Stimulated activated naive CD8-positive, alpha-beta T cell treated with anti-CD3 and anti-CD28 coated beads, Interleukin-15, amount 100 ng/mL, for 72 hours (primary cell): ENCODE measurements at places on chromosomes 4 and X.
A peak's percentile ranks its signal among the peaks of the same experiment; 100 is the strongest.

- no peak for DNase-seq
These were observed 99.7 kb downstream of the ATXN3L start for GRCh38 chrX:13219991-13220764.

DNA sequence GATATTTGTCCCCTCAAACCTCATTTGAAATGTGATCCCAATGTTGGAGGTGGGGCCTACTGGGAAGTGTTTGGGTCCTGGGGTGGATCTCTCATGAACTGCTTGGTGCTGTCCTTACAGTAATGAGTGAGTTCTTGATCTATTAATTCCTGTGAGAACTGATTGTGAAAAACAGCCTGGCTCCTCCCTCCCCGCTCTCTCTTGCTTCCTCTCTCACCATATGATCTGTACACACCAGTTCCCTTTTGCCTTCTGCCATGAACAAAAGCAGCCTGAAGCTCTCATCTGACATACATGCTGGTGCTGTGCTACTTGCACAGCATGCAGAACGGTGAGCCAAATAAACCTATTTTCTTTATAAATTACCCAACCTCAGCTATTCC is 11.2 kb upstream of the YIPF7 start:
- DNase-seq, result no peak

DNA sequence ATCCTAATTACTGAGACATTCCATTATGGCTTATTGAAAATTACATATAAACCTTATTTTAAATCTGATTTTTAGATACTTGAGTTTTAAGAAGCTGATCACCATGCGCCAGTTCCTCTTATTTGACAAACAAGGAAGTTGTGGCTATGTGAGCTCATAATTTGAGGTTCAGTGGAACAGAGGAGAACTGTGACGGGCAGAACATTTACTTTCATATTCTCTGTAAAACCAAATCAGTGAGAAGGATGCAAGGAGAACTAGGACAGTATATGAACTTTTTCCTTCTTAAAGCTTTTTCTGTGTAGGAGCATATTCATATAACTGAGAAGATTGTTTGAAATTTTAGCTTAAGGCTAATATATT is 25.3 kb downstream of the STIM2 start:
- no peak for DNase-seq

DNA sequence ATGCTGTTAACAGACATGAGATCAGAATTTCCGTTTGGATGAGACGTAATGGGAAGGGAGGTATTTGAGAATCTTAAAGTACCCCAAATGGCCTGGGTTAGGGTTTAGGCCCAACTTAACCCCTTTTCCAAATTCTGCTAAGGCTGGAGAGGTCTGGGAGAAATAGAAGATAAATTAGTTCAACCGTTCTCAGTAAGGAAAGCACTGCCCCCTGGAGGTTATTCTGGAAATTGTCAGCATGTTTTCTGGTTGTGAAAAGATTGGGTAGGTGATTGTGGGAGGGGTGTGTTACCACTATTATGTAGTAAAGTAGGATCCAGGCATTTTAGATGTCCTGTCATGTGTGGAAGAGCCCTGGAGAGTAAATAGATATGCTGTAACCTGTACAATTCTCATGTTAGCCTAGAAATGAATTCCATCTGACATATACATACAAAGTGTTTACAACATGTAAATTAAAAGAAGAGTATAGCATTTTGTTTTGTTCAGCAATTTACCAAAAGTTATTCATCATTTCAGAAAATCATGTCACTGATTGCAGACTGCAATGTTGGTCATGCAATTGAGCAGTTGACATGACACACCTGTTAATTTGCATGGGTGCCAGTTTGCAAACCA is 26.8 kb upstream of the GRXCR1 start:
- peak; percentile 47 for DNase-seq

DNA sequence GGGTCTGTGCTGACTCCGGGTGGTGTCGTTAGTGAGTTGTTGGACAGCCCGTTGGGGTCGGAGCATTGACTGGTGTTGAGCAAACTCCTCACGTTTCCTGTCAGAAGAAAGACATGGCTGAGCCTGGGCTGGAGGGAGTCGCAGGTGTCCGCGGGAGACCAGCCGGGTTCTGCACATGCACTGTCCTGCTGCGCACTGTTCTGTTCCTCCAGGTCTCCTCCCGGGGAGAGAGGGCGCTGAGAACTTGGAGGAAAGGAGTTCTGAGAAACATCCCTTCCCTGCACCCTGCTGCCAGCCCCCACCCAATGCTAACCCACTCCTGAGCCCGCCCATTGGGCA is 1.1 kb downstream of the ZNF141 start:
- DNase-seq, result no peak

GRCh38 chrX:47030339-47030738 is 47.9 kb upstream of the RGN start:
- no peak for DNase-seq

DNA sequence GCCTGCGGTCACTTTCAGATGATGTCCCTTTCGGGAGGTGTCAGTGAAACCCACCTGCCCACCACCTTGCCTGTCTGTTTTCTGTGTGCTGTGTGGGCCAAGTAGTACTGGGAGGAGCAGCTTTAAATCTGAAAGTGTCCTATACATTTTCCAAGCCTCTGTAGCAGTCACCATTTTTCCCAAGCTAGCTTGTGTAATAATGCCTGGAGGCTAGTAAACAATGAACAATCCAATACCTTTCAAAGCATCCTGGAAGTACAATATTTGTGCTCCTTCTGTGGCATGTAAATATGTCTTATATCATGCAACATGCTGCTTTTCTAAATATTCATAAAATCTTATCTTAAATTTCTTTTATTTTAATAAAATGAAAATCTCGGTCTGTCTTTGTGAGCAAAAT is 111.6 kb upstream of the C1GALT1C1 start:
- no peak for DNase-seq

GRCh38 chrX:42708222-42708621 is 69.7 kb downstream of the PPP1R2C start:
- no peak for DNase-seq

- no peak for DNase-seq
These were observed 4.4 kb upstream of the BGN start for GRCh38 chrX:153490217-153490930.

GRCh38 chr4:80361329-80361900 is 25.9 kb downstream of the CFAP299 start:
- DNase-seq, result no peak

GRCh38 chr4:41456559-41457101 is 81.3 kb upstream of the LIMCH1 start:
- no peak for DNase-seq

GRCh38 chr4:1379801-1380331 is 26.4 kb downstream of the NKX1-1 start:
- DNase-seq, result no peak

DNA sequence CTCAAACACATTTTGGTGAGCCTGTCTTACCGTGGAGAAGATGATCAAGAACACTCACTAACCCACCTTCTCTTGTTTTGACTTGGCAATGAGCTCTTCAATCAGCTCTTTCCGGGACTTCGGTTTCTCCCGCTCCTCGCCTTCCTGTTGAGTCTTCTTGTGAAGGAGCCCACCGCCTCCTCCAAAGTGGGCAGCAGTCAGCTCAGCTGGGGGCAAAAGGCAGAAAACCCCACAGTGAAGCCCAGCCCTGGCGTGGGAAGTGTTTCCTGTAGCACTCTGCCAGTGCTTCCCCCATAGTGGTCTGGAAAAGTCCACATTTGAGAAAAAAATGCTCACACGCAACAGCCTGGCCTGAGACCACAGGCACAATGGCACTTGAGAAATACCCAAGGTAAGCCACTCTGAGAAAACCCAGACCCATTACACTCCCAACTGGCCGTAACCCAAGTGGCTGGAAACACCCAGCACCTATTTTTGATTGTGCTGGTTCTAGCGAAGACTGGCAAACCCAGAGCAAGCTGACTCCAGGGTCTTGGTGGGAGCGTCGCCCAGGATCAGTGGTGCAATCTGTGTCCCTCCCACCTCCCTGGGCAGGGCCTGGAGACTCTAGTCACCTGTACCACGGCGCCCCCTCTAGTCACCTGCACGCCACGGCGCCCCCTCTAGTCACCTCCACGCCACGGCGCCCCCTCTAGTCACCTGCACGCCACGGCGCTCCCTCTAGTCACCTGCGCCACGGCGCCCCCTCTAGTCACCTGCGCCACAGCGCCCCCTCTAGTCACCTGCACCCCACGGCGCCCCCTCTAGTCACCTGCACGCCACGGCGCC is 8.6 kb downstream of the NOP14 start:
- DNase-seq, result peak; percentile 61

DNA sequence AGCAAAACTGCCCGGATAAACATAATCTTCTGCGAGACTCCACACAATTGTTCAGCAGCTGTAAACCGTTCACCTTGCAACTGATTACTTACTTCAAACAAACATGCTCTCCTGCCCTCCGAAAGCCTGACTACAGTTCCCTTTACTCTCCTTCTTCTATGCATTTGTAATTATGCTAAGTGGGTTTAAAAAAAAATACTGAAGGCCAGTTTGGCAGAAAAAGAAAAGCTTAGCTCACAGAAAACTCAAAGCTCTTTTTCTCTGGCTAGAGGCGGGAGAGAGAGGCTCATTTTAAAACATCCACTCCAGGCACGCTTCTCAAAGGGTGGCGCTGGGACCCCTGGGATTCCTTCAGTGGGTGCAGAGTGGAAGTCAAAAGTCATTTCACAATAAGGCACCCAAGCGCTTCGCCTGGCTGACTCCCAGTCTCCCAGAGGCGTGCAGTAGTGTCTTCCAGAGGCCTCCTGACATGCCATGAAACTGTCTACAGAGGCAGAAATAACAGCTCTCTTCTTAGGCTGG is 1.9 kb downstream of the DHRSX start:
- no peak for DNase-seq

- DNase-seq, result no peak
These were observed 327.9 kb downstream of the FAT4 start for GRCh38 chr4:125642645-125643044.
